Aorta (tissue), 5 donors: ENCODE measurements at places on chromosomes 13 and 19. TPM values are rescaled to one million over a fixed set of nuclear protein-coding genes. Genes with fewer than 3 reads are reported as not detected.

GRCh38 chr13:71082631-71083030 lies 784.4 kb downstream of the DACH1 start:
- H3K27ac ChIP-seq: no peak overlapping the region
- DNase-seq: no peak
- no peaks in the 10 kb centered on the region for H3K4me1 ChIP-seq
- H3K4me3 ChIP-seq: no peak overlapping the region
- H3K27me3 ChIP-seq: no peaks in the 10 kb centered on the region

- H3K27me3 ChIP-seq: no peaks in the 10 kb centered on the region
- H3K36me3 ChIP-seq: no peaks in the 10 kb centered on the region
- no peak overlapping the region for H3K4me3 ChIP-seq
Observed at GRCh38 chr13:38008636-38009035, 139.1 kb upstream of the TRPC4 start.

DNA sequence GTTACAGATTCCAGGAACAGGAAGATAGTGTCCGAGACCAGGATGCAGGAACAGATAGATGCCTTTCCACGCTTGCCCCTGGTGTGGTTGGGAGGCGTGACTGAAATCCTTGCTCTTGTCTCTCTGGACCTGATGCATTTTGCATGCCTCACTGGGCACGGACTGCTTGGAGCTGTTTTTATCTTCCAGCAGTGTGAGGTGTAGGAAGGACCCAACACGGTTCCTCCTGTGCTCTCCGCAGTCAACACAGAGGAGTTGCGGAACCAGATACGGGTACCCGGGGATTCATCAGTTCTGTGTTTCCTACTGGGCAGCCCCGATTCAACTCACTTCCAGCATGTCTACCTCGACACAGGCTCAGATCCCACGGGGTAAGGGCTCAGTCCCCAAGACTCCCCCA lies 6.5 kb downstream of the DOT1L start:
- H3K36me3 ChIP-seq: no peaks in the 10 kb centered on the region
- H3K27ac ChIP-seq: no peak overlapping the region
- no peaks in the 10 kb centered on the region for H3K27me3 ChIP-seq
- peaks cover 4% of the 10 kb centered on the region for H3K4me1 ChIP-seq
- no peak for DNase-seq

DNA sequence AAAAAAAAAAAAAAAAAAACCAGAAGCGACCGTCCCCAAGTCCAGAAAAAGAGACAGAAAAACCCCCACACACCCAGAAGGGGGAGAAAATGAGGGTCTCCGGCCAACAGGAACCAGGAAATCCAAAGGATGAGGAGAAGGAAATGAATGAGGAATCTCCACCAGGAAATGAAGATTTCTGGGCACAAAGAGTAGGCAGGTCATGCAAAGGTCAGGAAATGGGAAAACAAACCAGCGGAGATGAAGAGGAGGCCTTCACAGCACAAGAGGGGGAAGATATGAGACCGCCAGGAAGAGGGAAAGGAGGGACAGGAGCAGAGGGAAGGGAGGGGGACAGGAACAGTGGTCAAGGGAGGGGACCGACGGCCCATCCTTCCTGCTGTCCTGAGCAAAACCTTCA lies 5.8 kb downstream of the TEAD2 start:
- no peak overlapping the region for H3K4me3 ChIP-seq
- H3K4me1 ChIP-seq: no peaks in the 10 kb centered on the region
- peaks cover under 1% of the 10 kb centered on the region for H3K36me3 ChIP-seq
- no peak overlapping the region for H3K27ac ChIP-seq
- DNase-seq: no peak

DNA sequence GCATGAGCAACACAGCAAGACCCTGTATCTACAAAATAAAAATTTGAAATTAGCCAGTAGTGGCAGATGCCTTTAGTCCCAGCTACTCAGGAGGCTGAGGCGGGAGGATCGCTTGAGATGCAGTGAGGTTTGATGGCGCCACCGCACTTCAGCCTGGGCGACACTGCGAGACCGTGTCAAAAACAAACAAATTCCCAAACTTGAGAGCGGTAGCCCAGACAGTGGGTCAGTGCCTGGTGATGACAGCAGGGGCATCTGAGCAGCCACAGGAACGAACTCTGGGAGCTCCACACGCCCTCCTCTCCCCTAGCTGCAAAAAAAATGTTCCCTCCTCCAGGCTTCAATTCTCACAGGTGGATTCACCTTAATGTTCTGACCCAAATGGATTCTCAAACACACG lies 14.1 kb downstream of the ZNF490 start:
- H3K36me3 ChIP-seq: no peaks in the 10 kb centered on the region
- no peak overlapping the region for H3K4me3 ChIP-seq
- H3K27me3 ChIP-seq: no peaks in the 10 kb centered on the region
- H3K4me1 ChIP-seq: no peaks in the 10 kb centered on the region

GRCh38 chr19:48963371-48964204 lies 1.5 kb upstream of the FTL start:
- no peak overlapping the region for H3K4me3 ChIP-seq
- DNase-seq: peak; percentile 93
- no peaks in the 10 kb centered on the region for H3K36me3 ChIP-seq
- peaks cover 2% of the 10 kb centered on the region for H3K27me3 ChIP-seq
- no peaks in the 10 kb centered on the region for H3K4me1 ChIP-seq

PEAK3 gene
- total RNA-seq: 0.93 TPM

S1PR5 gene
- total RNA-seq: 0.99 TPM

FUT1 gene
- total RNA-seq: 2.3 TPM
